ENCODE measurements at places on chromosomes 5 and 9.

GRCh38 chr5:160036243-160036642 lies 27.3 kb downstream of the TTC1 start:
- no peak for DNase-seq

GRCh38 chr9:3261484-3261883 lies 264.3 kb downstream of the RFX3 start:
- DNase-seq = no peak

- no peak for DNase-seq
These were observed 115.7 kb downstream of the FBXL17 start for GRCh38 chr5:108266242-108266641.

DNA sequence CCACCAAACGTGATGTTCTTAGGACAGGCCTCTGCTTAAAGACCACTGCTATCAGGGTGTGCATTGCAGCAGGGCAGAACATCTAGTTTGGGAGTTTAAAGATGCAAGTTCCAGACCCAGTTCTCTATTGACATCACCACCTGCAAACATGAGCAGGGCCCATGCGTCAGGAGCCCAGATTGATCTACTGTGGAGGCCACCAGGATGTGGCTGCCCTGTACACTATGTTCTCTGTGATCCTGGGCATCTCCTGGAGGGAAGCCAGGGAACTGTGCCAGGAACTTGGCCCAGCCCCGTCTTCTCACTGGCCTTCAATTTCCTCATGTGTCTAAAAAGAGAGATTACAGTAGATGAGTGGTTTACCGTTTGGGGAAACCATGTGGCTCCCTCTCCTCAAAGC lies 87.1 kb downstream of the PDE6A start:
- no peak for DNase-seq
